Mammary epithelial cell (primary cell): ENCODE measurements at places on chromosomes 4 and X. TPM values are rescaled to one million over a fixed set of nuclear protein-coding genes. Genes with fewer than 3 reads are reported as not detected.

DNA sequence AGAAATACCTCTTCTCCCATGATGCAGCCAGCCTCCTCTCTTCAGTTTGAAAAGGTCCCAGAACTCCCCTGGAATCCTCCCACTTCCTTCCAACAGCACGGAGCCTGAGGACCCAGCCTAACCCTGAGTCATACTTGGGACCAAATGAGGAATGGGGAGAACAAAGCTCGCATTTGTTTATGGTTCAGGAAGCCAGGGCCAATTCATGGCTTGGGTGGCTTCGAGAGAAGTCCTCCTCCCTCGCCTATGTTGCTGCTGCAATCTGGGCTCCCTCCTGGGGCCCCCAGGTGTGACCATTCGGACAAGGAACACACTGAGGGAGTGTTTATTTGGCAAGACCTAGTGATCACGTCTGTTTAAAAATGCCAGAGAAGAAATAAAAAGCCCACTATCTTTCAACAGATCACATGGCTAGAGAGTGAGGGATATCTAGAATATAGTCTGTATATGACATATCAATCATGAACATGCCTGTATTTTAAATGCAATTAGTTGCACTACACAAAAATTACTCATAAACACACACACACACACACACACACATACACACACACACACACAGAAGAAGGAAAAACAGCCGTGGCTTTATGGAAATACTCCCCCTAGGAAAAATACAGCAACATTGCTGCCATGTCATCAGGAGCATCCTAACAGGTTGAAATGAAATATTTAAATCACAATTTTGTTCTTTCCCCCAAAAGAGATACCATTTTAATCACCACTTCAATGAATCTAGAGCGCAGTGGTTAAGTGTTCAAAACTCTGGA, 155.7 kb upstream of the MAP3K15 start:
- DNase-seq, result peak; percentile 86

GRCh38 chr4:77190053-77190452, 33.0 kb downstream of the CCNG2 start:
- peak; percentile 61 for DNase-seq

DNA sequence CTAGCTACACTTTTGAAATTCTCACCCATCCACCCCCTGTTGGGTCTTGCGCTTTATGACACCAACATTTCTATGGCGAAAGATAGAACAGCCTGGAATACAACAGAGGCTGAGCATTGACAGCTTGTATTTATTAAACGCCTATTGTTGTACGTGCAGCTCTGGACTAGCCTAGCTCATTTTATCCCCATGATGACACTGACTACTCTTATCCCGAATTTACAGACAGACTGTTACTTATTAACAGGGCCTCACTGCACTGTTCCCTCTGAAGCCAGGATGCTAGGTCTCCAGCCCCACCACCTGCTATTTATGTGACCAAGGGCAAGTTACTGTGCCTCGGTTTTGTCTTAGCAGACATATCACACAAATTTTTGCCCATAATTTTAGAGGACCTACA, 1.0 kb upstream of the RFC1 start:
- no peak for DNase-seq

- DNase-seq, result no peak
Measured at GRCh38 chrX:56786889-56787733, 58.1 kb downstream of the NBDY start.

DNA sequence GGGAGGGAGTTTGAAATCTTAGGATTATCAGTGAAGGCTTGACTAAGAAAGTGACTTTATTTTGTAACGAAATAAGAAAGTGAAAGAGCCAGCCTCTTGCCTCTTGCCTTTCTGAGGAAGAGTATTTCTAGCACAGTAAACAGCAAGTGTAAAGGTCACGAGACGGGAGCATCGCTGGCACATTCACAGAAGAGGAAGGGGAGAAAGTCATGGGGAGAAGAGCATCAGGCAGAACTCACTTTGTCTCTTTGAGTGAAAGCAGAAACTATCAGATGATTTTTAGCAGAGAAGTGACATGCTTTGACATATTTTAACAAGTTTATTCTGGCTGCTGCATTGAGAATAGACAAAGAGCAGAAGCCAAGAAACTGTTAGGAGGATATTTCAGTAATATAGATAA, 313.8 kb downstream of the CAMK2D start:
- no peak for DNase-seq

GRCh38 chr4:42371305-42372252, 25.7 kb upstream of the SHISA3 start:
- peak; percentile 9 for DNase-seq

Gene TACR3
- not detected for total RNA-seq

DNA sequence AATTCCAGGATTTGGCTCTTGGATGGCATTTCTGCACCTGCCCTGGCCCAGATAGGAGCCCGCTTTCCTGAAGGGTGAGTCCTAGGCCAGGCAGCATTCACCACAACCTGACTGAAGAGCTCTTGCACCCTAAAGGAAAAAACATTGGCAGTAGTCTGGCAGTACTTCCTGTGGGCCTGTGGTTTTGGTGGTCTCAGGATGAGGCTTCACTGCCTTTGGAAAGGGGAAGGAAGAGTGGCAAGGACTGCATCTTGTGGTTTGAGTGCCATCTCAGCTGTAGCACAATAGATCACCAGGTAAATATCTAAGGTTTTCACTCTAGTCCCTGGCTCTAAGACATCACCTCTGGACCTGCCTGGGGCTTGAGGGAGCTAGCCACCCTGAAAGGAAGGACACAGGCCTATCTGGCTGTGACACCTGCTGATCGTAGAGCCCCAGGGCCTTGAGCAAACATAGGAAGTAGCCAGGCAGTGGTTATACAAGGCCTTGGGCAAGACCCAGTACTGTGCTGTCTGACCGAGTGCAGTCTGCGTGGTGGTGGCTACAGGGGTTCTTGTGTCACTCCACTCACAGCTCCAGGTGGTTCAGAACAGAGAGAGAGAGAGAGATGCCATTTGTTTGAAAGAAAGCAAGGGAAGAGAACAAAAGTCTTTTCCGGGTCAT, 28.5 kb upstream of the PRRG1 start:
- DNase-seq, result no peak

GRCh38 chr4:99383833-99384392, 31.4 kb upstream of the ADH1C start:
- no peak for DNase-seq

Gene SLC6A14
- total RNA-seq, result not detected in 2 replicates

DNA sequence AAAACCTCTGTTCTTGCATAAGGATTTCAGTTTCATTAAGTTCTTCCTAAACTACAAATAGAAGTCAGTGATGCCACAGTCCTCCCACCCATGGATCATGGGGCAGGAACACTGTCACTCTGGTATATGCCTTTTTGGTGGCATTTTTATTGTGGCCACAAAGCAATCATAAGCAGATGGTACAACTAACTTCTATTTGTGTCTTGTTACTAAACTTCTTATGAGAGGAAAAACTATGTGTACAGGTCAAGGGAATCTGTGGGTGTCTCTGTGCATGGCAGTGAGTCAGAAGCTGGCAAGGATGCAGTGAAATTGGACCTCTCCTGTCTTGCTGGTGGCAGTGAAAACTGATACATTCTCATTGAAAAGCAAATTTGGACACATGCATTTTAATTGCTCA, 245.0 kb upstream of the GPC4 start:
- peak; percentile 48 for DNase-seq

- no peak for DNase-seq
Measured at GRCh38 chrX:79631526-79631925, 264.4 kb upstream of the ITM2A start.
